ENCODE measurements at places on chromosomes 4 and X.
A peak's percentile ranks its signal among the peaks of the same experiment; 100 is the strongest.

- DNase-seq, result no peak
Measured at GRCh38 chrX:857376-857775, 226.8 kb downstream of the SHOX start.

DNA sequence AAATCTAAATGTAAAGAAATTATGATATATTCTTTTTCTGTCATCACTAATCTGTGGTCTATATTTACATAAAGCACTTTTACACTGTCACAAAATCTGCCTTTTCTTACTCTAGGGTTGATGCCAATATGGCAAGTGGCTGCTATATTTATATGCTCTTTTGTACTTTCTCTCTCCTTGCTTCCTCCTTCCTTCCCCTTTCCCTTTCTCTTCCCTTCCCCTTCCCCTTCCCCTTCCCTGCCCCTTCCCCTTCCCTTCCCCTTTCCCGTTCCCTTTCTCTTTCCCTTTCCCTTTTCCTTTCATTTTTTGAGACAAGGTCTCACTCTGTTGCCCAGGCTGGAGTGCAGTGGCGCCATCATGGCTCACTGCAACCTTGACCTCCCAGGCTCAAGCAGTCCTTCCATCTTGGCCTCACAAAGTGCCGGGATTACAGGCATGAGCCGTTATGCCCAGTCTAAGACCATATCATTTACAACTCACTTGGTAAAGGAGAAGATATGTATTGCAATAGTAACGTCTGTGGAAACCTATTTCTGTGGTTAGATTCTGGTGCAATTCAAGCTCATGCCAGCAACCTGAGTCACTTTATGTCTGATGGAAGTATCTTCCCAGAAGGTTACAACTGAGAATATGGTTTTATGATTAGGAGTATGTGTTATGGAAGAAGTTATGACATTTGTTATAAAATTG, 13.9 kb upstream of the PLAC8 start:
- DNase-seq, result no peak

DNA sequence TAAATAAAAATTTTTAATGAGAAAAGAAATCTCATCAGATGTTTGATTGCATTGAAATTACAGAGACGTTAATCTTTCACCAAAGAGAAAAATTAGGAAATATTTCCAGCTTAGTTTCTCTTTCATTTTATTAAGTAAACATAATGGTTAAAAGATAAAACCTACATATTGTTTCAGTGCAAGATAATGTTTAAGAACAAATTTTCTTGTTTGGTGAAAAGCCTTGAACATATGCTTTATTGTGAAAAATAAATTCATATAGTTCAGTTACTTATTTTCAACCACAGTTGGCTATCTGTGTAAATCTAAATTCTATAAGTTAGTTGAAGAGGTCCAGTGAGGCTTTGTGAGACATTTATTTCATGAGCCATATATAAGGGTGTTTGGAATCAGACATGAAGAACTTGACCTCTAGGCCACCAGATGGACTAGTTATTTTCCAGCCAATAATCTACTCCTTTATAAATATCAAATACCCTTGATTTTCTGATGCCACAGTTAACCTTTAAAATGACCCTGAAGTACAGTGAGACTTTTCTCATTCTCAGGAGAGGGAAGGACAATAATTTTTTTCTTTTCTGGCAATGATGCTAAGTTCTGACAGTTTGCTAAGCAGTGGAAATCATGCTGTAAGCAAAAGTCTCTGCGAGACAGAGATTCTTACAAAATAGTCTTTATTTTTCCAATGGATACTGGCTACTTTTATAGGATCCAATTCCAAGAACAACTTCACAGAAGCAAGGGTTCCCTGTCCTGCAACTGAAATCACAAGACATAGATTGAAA, 2.5 kb downstream of the ARSJ start:
- no peak for DNase-seq

DNA sequence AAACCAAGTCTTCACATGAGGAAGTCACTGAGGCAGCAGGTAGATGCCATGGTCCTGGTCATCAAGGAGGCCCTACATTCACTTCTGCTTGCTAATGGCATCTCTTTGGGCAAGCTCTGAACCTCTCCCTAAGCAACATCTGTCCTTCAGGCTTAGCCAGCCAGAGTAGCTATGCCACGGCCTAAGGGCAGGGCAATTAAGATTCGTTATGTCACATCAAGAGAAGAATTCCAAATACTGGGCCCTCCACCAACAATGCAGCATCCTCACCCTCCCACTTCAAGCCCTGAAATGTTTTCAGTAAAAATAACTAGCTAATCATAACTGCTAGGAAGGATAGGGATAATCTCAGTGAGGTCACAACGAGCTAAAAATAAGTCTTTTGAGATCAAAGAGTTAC, 120.7 kb upstream of the HCCS start:
- no peak for DNase-seq

DNA sequence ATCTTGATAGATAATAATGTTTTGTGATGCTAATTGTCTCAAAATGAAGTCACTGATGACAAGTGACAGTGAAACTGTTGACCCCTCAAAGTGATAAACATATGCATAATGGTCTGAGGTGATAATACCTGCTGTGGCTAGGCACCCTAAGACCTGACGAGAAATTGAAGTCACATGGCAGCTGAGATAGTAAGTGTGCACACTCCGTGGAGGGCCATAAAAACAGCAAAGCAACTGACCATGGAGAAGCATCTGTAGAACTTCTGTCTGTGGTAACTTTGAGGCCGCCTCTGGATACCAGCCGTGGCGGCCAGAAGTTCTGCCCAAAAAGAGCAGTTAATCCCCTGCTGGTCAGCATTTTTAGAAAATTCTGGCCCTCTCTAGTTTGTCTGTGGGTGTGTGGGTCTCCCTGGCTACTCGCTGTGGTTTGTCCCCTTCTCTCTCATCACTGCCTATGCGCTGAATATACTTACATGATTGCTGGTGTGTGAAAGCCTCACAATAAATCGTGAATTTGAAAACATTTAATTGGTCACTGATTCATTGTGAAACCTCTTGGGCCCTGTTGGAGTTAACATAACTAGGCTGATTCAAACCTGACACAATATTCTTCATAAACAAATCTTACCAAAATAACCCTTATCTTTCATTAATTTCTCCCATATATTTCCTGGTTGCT, 50.6 kb downstream of the CCDC149 start:
- no peak for DNase-seq

DNA sequence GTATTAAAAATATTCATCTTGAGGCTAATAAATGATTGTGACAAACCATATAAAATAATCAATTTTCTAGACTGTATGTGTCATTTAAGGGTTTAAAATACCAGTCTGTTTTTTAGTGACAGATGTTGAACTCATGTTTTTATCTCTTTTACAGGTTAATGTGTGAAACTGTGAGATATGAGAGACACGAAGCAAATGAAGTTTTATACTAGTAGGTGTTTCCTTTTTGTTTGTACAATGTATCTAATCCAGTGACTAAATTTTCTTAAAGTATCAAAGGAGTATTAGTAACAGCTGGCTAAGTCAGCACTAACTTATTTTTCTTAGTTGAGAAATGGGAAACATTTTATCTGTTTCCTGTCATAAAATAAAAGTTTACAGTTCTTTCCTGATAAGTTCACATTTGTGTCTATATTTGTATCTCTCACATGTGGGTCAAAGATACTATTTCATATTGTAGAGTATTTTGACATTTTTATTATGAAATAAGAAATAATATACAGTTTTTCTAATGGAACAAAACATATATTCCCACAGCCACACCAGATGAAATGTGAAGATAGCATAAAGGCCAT, 90.3 kb downstream of the RAPGEF2 start:
- DNase-seq, result no peak

DNA sequence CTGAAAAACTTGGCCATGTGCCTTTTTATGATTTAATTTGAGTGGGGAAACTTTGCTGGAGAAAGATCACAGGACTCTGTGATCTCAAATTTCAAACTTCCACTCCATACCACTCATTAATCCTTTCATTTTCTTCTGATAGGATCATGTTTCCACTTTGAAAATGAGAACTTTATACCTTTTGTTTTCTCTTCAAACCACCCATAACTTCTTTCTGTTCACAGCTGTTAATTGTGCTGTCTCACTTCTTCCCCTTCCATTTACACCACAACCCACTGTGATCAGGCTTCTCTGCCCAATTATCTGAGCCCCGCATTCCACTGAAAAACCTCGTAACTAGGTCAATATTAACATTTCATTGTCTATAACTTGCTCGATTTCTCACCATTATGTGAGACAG, 47.0 kb upstream of the ARSJ start:
- DNase-seq, result no peak

DNA sequence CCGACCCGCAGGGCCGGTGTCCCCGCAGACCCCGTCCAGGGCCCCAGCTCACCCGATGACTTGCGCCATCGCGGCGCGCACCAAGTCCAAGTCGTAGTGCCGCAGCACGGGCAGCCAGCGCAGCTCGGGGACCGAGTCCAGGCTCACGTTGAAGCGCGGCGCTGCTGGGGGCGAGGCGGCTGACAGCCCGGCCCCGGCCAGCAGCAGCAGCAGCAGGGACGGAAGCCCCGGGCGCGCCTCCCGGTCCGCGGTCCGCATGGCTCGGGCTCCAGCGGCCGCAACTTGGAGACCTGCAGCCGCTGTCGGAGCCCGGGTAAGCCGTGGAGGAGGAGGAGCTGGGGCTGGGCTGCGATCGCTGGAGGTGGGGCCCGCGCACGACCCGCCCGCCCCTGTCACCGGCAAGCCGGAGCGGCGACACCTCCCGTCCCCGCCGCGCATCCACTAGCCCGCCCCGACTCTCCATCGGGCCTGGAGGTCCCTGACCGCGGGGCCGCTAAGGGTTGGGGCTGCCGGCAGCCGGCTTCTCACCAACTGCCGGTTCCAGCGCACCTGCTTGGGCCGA, at the start of gene NAAA:
NAAA (minus strand) TSS at position 322 of the 562 bp plus-strand sequence; CDS start at position 258, 64 bp downstream.
- peak; percentile 76 for DNase-seq

DNA sequence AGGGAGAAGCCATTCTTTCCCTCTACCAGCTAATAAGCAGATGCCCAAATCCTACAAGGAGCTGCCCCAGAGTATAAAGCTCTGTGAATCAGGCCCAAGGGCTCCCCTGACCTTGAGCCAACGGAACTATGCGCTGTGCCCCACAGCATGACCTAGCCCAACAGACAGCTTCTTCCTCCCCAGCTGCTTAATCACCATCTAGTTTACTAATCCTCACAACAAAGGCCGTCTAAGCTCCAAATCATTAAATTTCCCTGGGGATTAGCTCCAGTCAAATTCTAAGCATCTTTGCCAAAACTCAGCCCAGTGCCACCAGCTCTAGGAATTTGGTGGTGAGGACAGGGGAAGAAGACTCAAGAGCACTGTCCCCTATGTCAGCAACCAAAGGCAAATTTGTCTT, 113.1 kb downstream of the SHROOM4 start:
- no peak for DNase-seq

DNA sequence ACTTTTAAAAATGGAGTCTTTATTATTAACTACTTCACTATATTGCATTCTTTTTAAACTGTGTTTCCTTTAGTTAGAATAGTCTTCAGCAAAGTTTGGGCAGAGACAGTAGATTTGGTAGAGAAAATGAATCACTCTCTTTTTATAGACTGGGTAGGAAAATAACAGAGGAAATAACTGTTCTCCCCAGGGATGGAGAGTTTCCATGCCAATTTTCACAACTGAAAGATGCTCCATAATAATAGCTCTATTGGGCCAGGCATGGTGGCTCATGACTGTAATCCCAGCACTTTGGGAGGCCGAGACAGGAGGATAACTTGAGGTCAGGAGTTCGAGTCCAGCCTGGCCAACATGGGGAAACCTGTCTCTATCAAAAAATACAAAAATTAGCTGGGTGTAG, 13.1 kb downstream of the HSD17B13 start:
- DNase-seq, result no peak

- no peak for DNase-seq
Measured at GRCh38 chr4:185700630-185701029, 111.4 kb downstream of the SORBS2 start.

- peak; percentile 53 for DNase-seq
Measured at GRCh38 chrX:151633157-151633556, 62.1 kb upstream of the PRRG3 start.

GRCh38 chr4:184292877-184293276, 75.2 kb upstream of the ENPP6 start:
- DNase-seq, result no peak

DNA sequence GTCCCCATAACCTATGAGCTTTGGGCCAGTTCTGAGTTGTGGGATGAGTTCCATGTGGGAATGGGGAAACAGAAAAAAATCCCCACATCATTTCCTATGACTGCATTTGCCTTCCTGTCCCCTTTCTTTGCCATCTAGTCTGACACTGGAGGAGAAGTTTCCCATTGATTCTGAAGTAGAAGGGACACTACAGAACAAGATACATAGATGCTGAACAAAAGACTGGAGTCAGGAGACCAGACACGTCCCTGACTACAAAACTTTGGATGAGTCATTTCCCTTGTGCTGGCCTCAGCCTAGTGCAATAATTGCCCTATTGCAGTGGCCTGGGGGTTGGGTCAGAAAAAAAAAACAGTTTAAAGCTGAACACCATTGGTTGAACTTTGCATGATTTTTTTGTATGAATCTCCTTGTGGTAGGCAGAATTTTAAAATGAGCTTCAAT, 22.1 kb downstream of the BEX3 start:
- peak; percentile 15 for DNase-seq

DNA sequence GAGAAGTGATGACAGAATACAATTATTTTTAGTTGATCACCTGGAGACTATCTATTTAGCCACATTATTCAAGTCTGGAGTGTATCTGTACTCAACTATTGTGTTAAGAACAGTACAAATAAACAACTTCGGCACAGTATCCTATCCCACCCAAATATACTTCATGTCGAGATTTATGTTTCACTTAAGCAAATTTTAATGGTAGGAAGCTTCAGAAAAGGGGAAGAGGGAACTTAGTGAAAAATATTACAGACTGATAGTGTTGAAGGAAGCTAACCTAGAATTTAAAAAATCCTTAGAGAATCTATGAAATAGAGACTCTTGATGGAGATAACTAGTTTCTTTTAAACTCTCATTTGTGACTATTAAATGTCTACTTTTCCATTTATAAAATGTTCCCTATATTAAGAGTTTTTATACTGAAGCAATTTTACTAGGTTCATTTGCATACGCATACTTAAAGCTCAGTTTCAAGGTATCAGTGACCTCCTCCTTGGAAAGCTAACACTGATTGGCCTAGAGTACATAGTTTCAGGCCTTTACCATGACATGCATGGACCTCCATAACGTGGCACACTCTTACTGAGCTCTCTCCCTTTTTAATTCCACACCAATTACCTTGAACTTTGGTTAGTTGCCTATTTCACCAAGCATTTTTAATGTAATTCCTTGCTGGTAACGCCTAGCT, 197.7 kb downstream of the CAMK2D start:
- no peak for DNase-seq

DNA sequence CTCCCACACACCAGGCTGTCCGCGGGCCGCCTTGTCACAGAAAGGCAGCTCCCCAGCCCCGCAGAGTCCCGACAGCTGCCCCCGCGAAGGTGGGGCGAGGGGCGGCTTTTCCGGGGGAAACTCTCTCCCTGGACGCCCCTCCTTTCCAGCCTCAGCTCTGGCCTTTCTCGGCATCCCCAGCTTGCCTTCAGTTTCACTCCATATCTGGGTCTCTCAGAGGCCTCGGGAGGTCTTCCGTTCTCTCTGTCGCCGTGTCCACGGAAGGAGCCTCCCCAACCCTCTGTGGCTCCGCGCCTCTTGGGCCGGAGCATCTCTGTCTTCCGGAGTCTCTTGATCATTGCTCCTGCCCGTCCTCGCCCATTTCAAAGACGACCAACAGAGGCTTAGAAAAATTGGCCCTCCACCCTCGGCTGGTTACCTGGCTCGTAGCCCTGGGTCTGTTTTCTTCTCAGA, 6.1 kb upstream of the MSX1 start:
- DNase-seq, result no peak
